ENCODE measurements at places on chromosomes 7 and 10.
A peak's percentile ranks its signal among the peaks of the same experiment; 100 is the strongest.

DNA sequence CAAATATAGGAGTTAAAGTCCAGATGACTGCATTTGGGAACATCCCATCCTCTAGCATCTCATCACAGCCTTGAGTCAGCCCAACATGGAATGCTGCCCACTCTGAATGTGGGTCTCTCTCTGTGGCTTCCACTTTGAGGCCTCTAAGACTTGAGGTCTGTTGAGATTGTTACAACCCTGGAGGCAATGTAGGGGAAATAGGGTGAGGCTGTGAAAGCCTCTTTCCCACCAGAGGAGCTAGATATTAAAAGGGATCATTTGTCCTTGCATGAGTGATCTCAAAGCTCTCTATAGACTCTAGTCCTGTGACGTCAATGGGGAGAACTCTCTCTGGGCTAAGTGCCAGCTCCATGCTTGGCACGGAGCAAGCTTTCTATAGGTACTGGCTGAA, 6.4 kb upstream of the GOLGA7B start:
- DNase-seq = no peak

DNA sequence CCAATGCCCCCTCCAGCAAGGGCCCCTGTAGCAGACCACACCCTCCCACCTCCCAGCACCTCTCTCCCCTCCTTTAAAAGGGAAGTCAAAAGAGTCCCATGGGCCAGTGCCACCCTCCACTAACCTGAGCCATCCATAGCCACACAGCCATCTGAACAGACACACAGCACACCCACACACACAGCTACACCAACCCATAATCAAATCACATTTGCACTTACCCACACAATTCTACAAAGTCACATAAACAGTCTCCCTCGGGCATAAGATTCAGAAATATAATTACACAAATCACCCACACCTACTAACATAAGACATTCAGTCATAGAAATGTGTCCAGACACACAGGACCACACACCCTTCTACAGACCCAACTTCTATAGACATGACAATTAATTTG, 96.3 kb downstream of the HIF1AN start:
- DNase-seq = no peak

DNA sequence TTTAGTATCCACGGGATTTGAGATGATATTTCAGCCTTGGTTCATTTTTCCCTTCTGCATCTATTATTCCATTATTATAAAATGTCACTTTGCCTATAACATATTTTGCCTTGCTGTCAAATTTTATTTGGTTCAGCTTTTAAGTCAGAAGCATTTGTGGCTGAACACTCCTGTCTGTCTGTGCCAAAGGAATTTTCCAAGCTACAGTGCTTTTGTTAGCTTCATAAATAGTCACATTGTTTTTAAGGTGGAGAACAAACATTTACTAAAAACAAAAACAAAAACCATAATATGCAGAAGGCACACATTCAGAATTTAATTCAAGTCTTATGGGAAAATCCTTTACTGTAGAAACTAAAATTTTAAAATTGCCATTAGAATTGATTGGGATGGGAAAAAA, 33.8 kb upstream of the ELMO1 start:
- DNase-seq = no peak

DNA sequence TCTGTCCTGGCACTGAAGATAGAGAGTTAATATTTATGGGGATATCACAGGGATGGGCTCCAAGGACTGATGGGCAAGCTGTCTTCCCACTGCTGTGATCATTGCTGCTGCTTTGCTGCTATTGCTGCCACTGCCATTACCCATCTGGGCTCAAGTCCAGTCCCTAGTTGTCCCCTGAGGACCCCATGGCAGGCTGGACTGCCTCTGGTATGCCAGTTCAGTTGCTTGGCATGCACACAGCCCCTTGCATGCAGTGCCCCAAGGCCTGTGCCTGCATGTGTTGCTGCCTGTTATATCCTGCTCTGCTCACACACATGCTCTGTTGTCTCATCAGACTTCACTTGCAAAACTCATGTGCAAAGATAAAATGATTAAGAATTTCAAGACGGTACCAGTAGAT, 109.5 kb downstream of the ADRA2A start:
- DNase-seq = no peak

- no peak for DNase-seq
Measured at GRCh38 chr7:1950452-1951158, 280.5 kb downstream of the ELFN1 start.

DNA sequence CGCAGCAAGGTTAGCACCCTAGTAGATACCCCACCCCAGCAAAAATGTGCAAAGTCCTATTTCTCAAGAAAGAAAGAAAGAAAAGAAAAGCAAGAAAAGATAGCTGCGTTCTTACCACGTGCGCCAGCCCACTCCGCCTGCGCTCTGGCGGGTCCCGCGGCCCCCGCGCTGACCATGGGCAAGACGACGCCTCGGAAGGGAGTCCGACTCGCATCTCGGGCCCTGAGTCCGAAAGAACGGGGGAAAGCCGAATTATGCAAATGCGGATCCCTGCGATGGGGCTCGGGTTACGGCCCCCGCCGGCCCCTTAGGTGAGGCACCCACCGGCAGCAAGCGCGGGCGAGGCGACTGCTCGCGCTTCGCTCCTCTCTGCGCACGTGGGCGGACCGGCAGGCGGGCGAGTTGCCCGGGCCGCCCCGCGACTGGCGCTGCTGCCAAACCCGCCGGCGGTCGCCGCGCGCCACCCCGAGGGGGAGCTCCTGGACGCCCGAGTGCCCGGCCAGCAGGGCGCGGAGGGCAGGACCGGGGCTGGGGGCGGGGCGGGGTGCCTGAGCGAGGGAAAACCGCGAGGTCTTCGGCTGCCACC, 2.4 kb upstream of the EGR2 start:
- DNase-seq = peak; percentile 44
